Stimulated activated CD4-positive, alpha-beta T cell treated with anti-CD3 and anti-CD28 coated beads, Interleukin-1b, Interleukin-23, amount 100 ng/mL, for 1 hour (primary cell): ENCODE measurements at places on chromosomes 4 and X.

GRCh38 chrX:17042037-17042436 lies 95.6 kb downstream of the REPS2 start:
- DNase-seq, result no peak

DNA sequence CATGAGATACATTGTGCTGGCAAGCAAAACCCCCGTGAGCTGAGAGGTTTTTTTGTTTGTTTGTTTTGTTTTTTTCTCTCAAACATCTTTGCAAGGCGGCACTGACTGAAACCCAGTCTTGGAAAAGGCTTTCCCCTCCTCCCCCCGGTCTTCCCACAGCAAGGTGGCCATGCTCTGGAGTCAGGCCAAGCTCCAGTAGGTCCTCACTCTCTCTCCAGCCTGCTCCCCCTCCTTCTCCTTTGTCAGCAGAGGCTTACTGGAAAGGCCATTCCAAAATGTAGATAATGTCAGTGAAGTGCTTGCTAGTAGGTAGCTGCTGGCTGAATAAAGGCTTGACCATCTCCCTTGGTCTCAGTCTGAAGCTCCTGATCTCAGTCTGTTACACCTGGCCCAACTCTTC lies 32.6 kb downstream of the FRMPD3 start:
- DNase-seq, result no peak

- DNase-seq, result no peak
These were observed 68.8 kb upstream of the CLNK start for GRCh38 chr4:10753336-10753735.

DNA sequence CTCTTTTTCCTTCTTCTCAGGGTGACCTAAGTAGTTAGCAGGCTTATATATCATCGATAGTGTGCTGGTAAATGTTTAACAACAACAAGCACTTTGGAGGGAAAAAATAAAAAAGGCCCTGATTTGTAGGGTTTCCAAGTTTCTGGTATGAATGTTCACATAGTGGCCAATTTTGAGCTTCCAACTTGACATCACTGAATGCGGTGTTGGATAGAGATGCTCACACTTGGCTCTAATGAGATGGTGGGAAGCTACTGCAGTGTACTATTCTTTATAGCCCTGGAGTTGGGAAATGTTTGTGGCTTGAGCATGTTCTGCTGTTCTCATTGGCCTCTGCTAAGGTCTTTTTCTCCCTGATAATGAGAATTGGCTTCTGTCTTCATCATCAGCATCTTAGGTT lies 875.3 kb downstream of the PCDH7 start:
- DNase-seq, result no peak

DNA sequence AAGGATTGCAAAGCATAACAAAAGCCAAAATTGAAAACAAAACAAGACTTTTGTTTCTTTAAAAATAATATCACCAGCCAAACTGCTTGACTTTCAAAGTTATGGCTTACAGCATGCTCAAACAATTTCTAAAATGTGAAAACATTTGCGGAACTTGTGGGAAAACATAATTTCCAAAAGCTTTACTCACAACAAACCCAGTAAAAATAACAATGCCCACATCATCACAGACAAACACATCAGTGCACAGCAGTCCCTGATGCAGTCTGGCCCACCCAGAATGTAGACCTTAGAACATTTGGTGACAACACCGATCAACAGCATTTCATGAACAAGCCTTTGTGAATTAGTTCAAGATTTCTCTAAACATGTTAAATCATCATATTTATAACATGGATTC lies 98.9 kb downstream of the ARHGAP6 start:
- no peak for DNase-seq
